ENCODE measurements at places on chromosomes 2 and 18. TPM values are rescaled to one million over a fixed set of nuclear protein-coding genes. Genes with fewer than 3 reads are reported as not detected.

The LONRF2 gene
- not detected for total RNA-seq

The TRAF3IP1 gene
- 12.9 TPM for total RNA-seq

The ADD2 gene
- 0.13 TPM for total RNA-seq

DNA sequence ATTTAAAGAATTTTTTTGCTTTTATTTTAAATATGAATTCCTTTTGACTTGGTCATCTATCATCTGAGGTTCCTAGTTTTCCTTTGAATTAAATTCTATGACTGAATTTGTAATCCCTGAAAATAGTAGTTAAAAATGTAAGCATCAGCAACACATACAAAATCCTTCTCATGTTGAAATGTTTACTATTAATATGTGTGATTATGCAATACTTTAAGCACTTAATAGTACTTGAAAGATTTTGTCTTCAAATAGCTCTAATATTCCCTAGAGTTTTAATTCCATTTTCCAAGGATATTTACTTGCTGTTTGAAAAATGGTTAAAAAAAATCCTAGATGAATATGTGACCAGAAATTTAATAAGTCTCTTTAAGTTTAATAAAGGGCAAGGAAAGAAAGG, 26.6 kb upstream of the SPATS2L start:
- DNase-seq: no peak
- H3K36me3 ChIP-seq: no peaks in the 10 kb centered on the region
- H3K27me3 ChIP-seq: 0 out of 2 replicates have a peak, but pooled peaks cover 3% of the 10 kb centered on the region
- H3K4me1 ChIP-seq: peaks cover 25% of the 10 kb centered on the region
- no peak overlapping the region for H3K27ac ChIP-seq
- no peak overlapping the region for H3K4me3 ChIP-seq

DNA sequence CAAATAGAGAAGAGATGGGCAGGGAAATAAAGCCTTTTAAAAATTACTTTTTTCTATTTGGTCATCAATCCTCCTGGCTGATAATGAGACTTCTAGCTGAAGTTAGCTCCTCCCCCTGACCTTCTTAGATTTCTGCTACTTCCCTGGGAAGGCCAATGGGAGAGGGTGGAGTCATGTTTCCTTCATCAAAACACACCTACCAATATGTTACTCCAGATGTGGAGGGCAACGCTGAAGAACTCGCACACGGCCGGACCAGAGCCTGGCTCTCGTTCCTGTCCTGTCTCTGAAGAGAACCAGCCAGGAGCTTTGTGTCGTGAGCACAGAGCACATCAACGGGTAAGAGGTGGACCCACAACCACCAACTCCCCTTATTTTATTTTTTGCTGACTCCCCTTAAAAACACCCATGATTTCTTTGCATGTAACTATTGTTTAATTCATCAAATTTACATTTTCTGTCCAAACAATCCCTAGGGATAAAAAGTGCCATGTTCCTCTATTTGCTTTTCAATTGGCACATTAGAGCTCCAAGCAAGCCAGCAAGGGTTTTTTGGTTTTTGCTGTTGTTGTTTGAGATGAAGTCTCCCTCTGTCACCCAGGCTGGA, 94.9 kb downstream of the ADD2 start:
- H3K27me3 ChIP-seq: 0 out of 2 replicates have a peak, but pooled peaks cover 2% of the 10 kb centered on the region
- DNase-seq: no peak
- no peaks in the 10 kb centered on the region for H3K4me1 ChIP-seq
- no peak overlapping the region for H3K27ac ChIP-seq

DNA sequence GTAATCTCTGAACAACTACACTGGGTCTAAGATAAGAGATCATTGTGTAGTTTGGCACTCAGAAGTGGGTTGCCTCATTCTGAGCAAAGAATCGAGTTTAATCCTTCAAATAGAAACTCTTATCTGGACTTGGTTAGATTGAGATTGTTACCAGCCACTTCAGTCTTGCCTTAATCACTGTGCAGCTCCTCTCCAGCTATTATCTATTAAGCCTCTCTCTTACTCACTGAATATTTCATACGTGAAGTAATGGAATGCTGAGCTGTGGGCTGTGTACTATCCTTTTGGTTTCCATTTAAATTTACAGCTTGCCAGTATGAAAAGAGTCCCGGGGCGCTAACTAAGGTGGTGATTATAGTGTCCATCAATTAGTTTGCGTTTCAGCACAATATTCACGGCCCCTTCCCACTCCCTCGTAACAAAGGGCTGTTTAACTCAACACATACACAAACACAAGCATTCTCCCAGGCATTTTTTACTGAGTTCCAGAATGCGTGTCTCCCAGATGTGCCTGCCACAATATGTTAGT, 65.7 kb upstream of the NCKAP5 start:
- H3K4me1 ChIP-seq: no peaks in the 10 kb centered on the region
- H3K4me3 ChIP-seq: no peak overlapping the region
- H3K36me3 ChIP-seq: no peaks in the 10 kb centered on the region
- H3K27ac ChIP-seq: no peak overlapping the region
- H3K27me3 ChIP-seq: no peaks in the 10 kb centered on the region
- no peak for DNase-seq

Measured in HepG2 (cell line).